ENCODE measurements at places on chromosomes 4 and X. TPM values are rescaled to one million over a fixed set of nuclear protein-coding genes. Genes with fewer than 3 reads are reported as not detected.

- H3K36me3 ChIP-seq, result peaks cover 10% of the 10 kb centered on the region
- H3K27me3 ChIP-seq, result peaks cover 16% of the 10 kb centered on the region
- no peaks in the 10 kb centered on the region for H3K4me1 ChIP-seq
- no peak for DNase-seq
Observed at GRCh38 chr4:8920289-8920965, 48.8 kb upstream of the HMX1 start.

DNA sequence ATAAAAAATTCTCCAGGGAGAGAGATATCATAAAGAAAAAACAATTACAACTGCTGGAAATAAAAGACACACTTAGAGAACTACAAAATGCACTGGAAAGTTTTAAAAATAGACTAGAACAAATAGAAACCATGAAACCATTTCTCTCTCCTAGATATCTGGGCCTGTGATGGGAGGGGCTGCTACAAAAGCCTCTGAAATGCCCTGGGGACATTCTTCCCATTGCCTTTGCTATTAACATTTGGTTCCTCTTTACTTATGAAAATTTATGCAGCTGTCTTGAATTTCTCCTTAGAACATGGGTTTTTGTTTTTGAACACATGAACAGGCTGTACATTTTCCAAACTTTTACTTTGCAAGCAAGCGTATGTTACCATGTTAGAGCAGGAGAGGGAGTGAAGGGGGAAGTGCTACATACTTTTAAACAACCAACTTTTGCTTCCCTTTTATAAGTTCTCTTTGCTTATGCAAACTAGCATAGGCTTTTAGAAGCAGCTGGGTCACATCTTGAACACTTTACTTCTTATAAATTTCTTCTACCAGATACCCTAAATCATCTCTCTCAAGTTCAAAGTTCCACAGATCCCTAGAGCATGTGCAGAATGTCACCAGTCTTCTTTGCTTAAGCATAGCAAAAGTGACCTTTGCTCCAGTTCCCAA lies 47.9 kb upstream of the PACRGL start:
- H3K4me1 ChIP-seq, result peaks cover 20% of the 10 kb centered on the region
- DNase-seq, result no peak
- no peak overlapping the region for H3K27ac ChIP-seq
- no peaks in the 10 kb centered on the region for H3K36me3 ChIP-seq

Gene ARR3
- total RNA-seq, result not detected

GRCh38 chr4:138650929-138651448 lies 364.6 kb upstream of the NOCT start:
- H3K36me3 ChIP-seq, result peaks cover 22% of the 10 kb centered on the region
- no peak overlapping the region for H3K4me3 ChIP-seq
- no peak overlapping the region for H3K27ac ChIP-seq
- no peak for DNase-seq
- no peaks in the 10 kb centered on the region for H3K27me3 ChIP-seq

- H3K36me3 ChIP-seq, result no peaks in the 10 kb centered on the region
- no peak for DNase-seq
- peaks cover 6% of the 10 kb centered on the region for H3K4me1 ChIP-seq
Observed at GRCh38 chr4:120348948-120349347, 282.3 kb upstream of the MAD2L1 start.
